ENCODE measurements at places on chromosomes 2 and 18.

- DNase-seq, result no peak
Observed at GRCh38 chr18:9931146-9931545, 17.3 kb downstream of the VAPA start.

- no peak for DNase-seq
Observed at GRCh38 chr2:20509770-20510490, 63.1 kb downstream of the RHOB start.

DNA sequence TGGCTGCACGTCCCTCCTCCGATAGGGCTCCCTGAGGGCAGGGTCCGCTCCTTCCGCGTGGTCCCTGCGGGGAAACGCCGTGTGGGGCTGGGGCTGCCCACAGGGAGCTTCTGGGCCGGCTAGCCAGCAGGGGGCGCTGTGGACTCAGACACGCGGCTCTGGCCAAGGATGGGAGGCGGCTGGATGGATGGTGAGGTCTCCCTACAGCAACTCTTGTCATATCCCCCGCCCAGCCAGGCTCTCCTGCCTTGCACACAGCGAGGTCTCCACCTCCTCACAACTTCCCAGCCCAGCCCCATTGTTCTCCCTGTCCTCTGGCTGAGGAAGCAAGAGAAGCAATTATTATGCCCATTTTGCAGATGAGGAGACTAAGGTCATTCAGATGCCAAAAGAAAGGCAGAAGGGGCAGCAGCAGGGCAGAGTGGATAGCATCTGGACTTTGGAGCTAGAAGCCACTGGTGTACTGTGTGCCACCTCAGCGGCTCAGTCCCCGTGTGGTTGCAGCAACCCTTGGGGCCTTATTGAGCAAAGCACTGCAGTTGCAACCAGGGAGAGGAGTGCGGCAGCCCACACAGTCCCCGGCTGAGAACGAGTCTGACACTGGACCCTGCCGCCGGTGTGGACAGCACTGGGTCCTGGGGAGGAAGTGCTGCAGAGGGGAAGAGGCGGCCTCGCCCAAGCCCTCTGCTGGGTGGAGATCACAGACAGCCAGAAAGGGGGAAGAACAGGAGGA is 99.0 kb downstream of the ZFP36L2 start:
- peak; percentile 75 for DNase-seq

DNA sequence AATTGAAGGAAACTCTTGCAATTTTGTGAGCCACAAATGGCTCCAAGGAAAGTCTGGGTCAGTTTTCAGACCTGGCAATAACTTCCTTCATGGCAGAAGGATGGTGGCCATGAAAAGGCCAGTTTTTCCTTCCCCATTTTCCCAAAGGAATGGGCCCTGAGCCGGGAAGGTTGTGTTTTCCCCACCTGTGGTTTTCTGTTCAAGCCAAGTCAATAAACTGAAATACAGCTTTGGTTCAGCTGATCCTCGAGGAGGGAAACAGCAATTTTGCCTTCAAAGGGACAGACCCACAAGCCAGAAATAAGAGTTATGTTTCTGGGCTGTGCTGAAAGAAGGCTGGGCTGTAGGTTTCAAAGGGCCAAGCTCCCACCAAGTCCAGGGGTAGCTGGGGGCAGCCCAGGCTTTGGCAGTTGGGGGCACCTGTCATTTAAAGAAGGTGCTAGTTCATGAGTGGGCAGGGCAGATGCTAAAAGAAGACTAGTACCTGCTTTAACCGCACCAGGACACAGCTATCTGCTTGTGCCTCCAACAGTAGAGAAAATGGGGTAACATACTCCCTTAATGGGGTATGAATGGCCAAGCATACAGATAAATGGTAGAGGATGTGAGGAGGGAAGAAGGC is 97.0 kb downstream of the TTC32 start:
- no peak for DNase-seq

- no peak for DNase-seq
Observed at GRCh38 chr2:120291401-120292311, 39.0 kb downstream of the RALB start.

DNA sequence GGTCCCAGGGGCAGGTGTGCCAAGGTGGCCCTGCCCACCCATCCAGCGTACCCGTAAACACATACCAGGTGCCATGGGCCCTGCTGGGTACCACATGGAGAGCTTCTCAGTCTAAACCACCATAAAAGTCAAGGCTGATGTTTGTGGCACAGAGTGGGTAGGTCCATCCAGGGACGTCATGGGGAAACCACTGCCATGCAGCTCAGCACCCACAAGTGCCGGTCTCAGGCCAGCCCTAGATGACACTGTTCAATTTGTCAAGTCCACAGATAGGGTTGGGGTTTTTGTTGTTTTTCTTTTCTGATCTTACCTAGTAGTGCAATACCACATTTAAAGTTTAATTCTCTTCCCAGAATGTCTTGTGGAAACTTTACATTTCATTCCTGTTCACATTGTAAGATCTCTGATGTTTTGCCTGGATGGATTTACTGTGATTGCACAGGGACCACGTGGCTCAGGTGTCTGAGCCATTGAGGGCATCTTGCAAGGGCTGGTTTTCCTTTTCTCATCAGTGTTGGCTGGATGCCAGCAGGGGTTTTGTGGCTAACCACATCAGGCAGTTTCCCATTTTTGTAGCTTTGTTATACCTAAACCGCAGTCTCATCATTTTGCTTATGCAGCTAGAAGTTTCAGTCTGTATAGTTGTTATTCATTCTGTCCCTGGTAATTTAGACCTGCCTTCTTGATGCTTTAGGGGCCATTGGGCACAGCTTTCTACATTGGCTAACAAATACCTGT is 64.7 kb downstream of the STK25 start:
- no peak for DNase-seq

DNA sequence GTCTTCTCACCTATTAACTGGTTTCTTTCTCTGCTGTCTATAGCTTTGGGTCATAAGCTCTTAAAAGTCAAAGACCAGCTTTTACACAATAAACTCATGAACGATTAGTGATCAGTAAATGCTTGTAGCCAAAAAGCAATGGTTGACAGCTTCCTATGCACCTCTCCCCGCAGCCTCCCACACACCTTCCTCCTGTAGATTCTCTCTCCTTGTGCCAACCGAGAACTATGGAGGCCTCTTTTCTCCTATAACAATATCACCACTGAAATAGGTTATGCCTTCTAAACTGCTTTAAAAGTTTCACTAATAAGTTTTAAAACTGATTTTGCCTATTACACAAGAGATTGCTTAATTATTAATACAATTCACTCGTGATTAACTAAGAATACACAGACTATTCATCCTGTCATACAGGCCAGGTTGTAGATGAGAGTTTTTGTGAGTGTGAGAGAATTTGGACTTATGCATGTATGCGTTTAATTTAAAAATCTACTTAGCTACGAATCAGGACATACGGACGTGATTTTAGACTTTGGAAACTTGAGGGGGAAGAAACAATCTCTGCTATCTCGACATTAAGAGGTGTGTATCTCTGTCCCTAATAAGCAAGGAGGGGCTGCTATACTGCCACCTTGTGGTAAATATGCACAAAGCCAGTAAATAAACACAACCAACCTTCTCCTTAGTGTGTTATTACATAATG is 229.1 kb upstream of the RBBP8 start:
- no peak for DNase-seq

- DNase-seq, result no peak
Observed at GRCh38 chr2:127254386-127254981, 34.4 kb upstream of the CYP27C1 start.

DNA sequence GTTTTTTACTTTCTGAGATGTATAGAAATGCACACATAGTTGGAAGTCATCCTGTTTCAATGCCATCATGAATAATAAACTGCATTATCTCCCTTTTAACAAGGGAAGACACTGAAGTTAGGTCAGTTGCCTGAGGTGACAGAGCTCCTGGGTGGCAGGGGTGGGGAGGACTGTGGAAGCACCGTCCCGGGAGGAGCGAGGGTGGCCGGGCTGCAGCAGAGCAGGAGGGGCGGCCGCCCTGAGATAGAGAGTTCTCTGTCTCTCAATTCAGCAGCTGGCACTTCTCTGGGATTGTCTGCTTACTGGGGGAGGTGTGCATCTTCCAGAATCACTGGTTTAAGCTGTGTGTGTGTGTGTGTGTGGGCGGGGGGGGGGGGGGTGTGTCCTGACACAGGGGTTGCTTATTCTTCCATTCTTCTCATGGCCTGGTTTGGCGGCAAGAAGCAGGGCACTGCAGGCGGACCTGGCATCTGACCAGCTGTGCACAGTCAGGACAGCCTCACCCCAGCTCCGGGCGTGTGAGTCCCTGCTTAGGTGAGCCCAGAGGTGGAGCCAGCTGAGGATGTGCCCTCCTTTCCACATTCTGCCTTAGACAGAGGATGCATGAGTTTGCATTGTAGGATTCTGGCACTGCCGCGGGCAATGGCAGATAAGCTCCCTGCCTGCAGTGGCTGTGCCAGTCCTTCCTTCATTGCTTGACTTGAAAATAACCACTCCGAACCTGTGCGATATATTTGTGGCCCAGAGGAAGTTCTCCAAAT is 40.4 kb downstream of the VWA3B start:
- no peak for DNase-seq

- no peak for DNase-seq
Observed at GRCh38 chr2:58047961-58048360, 1.4 kb downstream of the VRK2 start.

DNA sequence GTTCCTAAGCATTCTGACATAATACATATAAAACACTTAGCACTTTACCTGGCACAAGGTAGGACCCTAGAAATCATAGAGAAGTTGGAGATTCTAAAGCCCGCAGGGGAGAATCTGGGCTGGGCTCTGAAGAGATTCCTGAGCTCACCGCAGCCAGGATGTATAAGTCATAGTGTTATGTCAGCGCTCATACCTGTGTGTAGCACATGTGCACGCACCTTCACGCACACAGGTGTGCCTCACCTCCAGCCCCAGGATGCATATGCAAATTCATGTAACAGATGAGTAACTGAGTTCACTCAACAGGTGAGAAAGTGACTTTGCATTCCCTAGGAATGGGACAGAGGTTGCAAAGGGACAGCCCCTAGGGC is 7.9 kb upstream of the SDC1 start:
- no peak for DNase-seq

GRCh38 chr18:12238826-12239225 is 15.3 kb upstream of the CIDEA start:
- no peak for DNase-seq

- DNase-seq, result no peak
Observed at GRCh38 chr18:55510809-55511208, 77.2 kb downstream of the TCF4 start.

DNA sequence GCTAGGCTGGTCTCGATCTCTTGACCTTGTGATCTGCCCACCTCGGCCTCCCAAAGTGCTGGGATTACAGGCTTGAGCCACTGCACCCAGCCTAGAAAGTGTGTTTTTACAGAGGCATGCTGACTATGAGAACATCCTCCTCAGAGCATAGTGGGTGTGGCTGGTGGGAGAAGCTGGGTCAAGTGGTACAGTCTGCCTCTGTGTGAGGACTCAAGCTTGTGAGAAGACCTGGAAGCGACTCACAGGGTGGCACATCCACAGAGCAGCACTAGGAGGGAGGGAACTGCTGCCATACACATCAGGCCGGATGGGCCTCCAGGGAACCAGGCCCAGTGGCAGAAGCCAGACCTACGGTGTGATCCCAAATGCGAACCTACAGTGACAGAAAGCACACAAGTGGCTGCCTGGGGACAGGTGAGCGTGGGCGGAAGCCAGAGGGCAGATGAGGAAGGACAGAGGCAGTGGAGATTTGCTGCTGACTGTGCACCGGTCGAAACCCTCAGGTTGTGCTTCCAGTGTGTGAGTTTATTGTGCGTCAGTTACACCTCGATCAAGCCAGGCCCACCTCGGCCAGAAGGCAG is 8.9 kb downstream of the ARHGEF4 start:
- DNase-seq, result no peak

DNA sequence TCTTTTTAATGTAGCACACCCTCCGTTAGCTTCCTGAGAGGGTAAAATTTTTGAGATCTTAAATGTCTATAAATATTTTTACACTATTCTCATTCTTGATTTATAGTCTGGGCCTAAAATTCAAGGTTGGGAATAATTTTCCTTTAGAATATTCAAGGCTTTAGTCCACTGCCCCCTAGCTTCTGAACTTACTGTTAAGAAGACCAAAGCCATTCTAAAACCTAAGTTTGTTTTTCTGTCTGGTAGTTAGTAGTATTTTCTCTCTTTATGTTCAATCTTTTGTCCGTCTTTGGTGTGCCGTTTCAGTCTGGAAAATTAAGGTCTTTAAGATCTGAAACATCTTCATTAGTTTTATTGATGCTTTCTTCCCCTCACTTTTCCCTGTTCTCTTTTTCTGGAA is 14.5 kb downstream of the OSBPL6 start:
- no peak for DNase-seq

- DNase-seq, result no peak
Observed at GRCh38 chr2:3079959-3080948, 297.4 kb downstream of the EIPR1 start.

- DNase-seq, result no peak
Observed at GRCh38 chr2:40430776-40431599, 20.9 kb downstream of the SLC8A1 start.

- no peak for DNase-seq
Observed at GRCh38 chr2:189866296-189866695, 82.0 kb downstream of the PMS1 start.

GRCh38 chr2:68169308-68169707 is 11.6 kb downstream of the PNO1 start:
- no peak for DNase-seq

- no peak for DNase-seq
Observed at GRCh38 chr2:45040786-45041185, 31.5 kb upstream of the SIX2 start.

GRCh38 chr2:241559323-241560161 is 997 bp downstream of the BOK start:
- no peak for DNase-seq

- DNase-seq, result no peak
Observed at GRCh38 chr18:49959176-49959575, 145.8 kb upstream of the ACAA2 start.

GRCh38 chr18:76545433-76546087 is 50.5 kb upstream of the ZNF516 start:
- DNase-seq, result no peak

GRCh38 chr18:79386547-79386946 is 9.2 kb upstream of the NFATC1 start:
- no peak for DNase-seq

- no peak for DNase-seq
Observed at GRCh38 chr2:135744760-135745314, 3.2 kb downstream of the UBXN4 start.

GRCh38 chr2:69811591-69811990 is 17.9 kb upstream of the GMCL1 start:
- DNase-seq, result no peak

DNA sequence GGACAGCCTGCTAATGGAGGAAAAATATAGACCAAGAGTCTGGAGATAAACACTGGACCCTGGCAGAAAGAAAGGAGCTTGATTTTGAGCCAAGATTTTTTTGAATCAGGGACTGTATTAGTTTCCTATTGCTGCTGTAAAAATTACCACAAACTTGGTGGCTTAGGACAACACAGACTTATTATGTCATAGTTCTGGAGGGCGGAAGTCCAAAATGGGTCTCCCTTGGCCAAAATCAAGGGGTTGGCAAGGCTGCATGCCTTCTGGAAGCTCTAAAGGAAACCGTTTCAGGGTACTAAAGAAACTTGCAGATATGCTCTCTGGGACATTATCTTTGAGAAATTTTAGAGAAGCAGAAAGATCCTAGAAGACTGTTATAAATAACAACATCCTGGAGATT is 140.1 kb downstream of the BABAM2 start:
- no peak for DNase-seq

Measured in psoas muscle (tissue), 8 donors.